ENCODE measurements at places on chromosomes 6 and 20.
A peak's percentile ranks its signal among the peaks of the same experiment; 100 is the strongest.

GRCh38 chr6:43504756-43505593, 5.2 kb downstream of the LRRC73 start:
- no peak for DNase-seq

GRCh38 chr20:50133041-50133440, 20.1 kb upstream of the UBE2V1 start:
- DNase-seq: no peak

DNA sequence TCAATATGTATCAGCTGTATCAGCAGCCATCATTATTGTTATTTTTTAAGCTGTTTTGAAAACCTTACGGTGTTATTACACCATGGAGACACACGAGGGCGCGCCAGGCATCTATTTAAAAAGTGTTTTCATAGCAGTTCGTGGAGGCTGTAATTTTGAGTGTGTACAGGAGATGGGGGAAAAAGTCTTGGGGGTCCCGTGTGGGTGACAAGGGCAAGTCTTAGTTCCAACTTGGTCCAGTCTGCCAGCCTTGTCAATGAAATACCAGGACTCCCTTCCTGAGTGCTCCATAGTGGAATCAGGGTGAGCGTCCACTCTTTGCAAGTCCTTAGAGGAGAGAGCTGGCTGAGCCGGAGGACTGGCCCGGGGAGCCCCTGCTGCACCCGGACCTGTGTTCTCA, 43.3 kb downstream of the SLC2A10 start:
- DNase-seq: peak; percentile 17

GRCh38 chr6:140079328-140079727, 704.9 kb upstream of the CITED2 start:
- DNase-seq: no peak
